ENCODE measurements at places on chromosomes 4 and X.

DNA sequence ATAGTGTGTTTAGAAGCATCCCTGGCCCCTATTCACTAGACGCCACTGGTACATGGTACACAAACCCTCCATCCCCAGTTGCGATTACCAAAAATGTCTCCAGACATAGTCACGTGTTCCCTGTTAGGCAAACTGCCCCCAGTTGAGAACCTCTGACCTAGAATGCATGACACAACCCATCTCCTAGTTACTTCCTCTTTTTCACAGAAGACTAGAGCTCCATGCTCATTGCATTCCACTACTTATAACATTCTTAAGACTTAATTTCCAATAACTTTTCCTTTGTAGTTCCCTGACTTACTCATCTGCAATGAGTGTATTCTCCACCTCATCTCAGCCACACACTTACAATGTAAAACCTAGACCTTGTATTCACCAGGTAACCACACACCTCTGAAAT lies 68.6 kb downstream of the PRSS12 start:
- no peak for DNase-seq

DNA sequence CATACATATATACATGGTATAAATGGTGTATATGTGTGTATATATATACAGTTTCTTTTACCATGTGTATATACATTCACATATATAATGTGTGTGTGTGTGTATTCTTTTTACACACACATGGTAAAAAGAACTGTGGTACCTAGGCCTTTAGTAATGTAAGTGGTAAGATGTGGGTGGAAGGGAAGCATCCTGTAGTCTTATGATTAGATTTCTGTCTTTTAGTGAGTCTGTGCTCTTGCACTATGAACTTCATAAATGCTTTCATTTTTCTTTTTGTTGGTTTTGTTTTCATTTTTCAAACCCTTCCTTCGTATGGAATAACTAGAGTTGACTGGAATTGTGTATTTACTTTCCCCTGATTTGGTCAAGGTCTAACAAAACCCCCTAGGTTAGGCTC lies 12.1 kb downstream of the PABPC4L start:
- DNase-seq: no peak

- DNase-seq: no peak
Observed at GRCh38 chr4:10584042-10584441, 100.5 kb downstream of the CLNK start.

- no peak for DNase-seq
Observed at GRCh38 chr4:151604238-151604637, 156.6 kb downstream of the GATB start.

- no peak for DNase-seq
Observed at GRCh38 chr4:16442296-16442695, 216.0 kb upstream of the TAPT1 start.

DNA sequence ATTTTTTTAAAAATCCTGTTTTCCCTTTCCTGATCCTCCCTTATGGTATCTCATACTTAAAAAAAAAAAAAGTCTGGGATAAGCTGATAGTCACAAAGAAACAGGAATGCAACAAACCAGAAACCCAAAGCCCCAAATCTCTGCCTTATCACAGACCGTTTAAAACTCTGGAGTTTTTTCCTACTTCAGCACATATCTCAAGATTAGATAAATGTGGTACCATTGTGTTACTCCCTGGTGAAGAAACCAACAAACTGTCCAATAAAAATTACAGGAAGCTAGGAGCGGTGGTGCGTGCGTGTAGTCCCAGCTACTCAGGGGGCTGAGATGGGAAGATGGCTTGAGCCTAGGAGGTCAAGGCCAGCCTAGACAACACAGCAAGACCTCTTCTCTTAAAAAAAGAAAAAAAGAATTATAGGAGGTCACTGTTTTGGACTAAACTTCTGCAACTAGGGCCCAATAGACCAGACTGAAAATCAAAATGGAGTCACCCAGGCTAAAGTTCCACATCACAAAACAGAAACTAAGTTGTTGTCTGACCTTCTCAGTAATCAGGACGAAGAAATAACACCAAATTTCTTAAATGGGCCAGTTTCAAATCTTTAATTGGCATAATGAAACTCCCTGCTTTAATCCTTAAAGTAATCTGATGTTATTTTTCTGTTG lies 51.9 kb downstream of the RBM47 start:
- no peak for DNase-seq

GRCh38 chrX:20374900-20375438 lies 108.3 kb upstream of the RPS6KA3 start:
- DNase-seq: no peak
